ENCODE measurements at places on chromosomes 1 and 21.

- DNase-seq: no peak
Measured at GRCh38 chr1:197465528-197466327, 197.7 kb downstream of the CRB1 start.

- DNase-seq: no peak
Measured at GRCh38 chr1:240164742-240165141, 73.1 kb downstream of the FMN2 start.

DNA sequence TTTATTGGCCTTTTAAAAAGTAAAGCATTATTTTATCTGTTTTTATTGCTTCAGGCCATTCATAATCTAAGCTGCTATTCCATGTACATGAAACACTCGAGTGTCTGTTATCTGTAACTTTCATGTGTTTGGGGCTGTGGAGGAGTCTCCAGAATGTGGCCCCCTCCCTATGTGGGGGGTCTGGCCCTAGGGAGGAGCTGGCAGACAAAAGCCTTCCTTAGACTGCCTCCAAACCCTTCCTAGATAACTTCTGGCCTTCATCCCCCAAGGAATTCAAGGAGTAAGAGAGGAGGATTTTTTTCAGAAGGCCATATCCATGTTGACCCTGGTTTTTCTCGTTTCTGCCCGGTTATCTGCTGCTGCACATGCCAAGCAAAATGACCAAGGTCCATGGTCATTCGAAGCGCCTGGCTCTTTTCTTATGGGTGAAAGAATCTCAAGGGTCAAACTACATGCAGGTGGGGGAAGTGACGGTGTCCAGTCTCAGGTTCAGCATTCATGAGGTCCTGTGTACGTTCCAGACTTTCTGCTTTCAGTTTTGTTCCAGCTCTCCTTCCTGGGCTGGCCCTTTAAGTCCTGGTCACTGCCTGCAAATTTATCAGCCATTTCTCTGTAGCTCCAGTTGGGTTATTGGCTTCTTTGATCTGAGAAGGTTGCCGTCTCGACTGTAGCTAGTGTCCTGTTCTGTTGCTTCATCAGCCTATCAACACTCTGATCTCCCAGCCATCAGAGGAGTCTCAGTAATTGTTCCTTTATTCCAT, 8.3 kb downstream of the TENT5C start:
- no peak for DNase-seq

DNA sequence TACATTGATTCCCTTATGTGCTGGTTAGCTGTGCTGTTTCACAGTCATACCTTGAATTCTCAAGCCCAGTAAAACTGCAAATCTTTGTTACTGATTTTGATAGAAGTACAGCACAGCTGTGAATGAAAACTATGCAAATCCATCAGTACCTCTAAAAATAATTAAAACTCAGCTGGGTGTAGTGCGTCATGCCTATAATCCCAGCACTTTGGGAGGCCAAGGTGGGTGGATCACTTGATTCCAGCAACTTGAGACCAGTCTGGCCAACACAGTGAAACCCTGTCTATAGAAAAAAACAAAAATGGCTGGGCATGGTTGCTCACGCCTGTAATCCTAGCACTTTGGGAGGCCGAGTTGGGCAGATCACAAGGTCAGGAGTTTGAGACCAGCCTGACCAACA, 61.2 kb downstream of the NUP210L start:
- DNase-seq: no peak

DNA sequence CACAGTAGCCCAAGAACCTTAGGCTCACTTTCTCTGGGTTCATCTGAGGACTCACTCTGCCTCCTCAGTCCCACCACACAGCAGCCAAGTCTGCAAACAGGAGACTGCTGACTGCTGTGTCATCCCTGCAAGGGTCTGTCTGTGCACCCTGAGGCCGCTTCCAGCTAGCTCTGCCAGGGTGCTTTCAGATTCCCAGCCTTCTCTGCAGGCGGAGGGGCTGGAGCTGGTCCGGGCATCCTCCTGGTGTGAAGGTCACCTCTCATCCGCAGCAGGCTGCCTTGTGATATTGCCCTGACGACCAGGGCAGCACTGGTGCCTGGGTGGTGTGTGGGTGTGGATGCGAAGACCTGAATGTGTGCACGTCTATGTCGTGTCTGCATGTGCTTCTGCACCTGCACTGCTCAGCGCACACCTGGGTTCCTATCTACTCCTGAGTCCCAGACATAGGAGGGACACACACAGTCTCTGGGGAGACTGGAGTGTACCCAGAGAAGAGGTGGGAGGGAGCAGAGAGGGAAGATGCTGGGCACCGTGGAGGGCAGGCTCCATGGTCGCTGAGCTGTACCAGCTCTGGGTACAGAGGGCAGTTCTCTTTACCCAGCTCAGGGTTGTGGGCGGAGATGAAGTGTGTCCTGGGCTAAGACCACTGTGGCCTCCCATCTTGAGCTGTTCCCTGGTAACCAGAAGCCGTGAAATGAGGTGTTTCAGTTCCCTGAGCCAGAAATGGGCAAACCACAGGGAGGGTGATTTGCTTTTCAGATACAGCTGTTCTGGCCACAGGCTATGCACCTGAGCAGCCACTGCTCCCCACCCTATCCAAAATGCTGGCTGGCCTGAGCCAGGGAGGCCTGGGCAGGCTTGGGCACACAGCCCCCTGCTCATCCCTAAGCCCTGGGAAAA, 160.9 kb upstream of the CSF3R start:
- no peak for DNase-seq

GRCh38 chr1:67211589-67212563, 45.6 kb downstream of the IL23R start:
- DNase-seq: no peak

DNA sequence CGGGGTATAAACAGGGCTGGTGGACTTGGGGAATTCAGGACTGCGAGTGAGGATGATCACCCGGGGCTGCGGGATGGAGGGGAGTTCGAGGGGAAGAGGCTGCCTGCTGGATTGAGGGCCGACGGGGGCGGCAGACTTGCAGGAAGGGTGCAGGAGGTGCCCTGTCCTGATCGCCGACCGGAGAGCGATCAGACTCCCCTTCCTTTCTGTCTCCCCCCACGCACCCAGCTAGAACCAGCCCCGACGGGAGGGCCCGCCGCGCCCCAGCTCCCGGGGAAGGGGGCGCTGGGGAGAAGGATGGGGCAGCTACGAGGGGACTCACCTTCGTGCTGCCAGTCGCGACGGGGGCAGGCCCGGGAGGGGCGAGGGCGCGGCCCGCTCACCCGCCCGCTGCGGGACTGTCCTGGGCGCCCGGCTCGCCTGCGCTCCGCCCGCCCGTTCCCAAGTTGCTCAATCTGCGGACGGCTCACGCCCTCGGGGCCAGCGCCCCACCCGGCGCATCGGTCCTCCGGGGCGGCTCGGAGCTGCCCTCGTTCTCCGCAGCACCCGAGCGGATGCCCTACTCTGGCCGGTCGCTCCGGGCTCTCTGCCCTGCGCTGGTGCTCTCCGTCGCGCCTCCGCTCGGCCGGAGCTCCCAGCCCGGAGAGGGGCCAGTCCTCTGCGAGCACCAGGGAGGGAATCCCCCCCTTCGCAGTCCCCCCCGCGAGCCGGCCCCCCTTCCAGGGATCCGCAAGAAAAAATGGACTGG, at the start of gene RSPO1:
TSS of gene RSPO1 (minus strand) at position 649 of the 748 bp plus-strand sequence. CDS start 5,231 bp downstream, outside the sequence.
- peak; percentile 48 for DNase-seq

- DNase-seq: peak; percentile 70
Measured at GRCh38 chr1:205354259-205355074, 2.3 kb downstream of the KLHDC8A start.

- DNase-seq: no peak
Measured at GRCh38 chr1:12621346-12622335, 3.6 kb upstream of the DHRS3 start.

GRCh38 chr1:1001057-1001783, 1.3 kb upstream of the HES4 start:
- peak; percentile 58 for DNase-seq

- DNase-seq: no peak
Measured at GRCh38 chr1:30881319-30882181, 27.0 kb downstream of the SDC3 start.

GRCh38 chr1:21175324-21175669, 1.4 kb downstream of the EIF4G3 start:
- no peak for DNase-seq

- DNase-seq: no peak
Measured at GRCh38 chr1:60974524-60975372, 107.6 kb upstream of the NFIA start.

DNA sequence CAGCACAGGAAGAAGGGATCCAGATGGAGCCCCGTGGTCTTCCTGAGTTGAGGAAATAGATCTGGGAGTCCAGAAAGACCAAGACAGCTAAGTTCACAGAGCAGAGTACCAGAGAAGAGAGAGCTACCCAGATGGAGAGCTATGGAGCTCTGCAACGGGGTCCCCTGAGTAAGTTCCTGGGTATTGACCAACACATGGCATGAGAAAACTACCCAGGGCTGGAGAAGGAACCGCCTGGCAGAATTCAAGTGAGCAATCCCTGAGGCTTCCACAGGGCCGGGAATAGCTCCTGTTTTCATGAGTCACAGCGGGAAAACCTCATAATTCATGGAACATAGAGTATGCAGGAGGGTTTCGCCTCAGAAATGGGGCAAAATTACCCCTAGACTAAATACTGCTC, 19.7 kb downstream of the STPG1 start:
- DNase-seq: no peak

DNA sequence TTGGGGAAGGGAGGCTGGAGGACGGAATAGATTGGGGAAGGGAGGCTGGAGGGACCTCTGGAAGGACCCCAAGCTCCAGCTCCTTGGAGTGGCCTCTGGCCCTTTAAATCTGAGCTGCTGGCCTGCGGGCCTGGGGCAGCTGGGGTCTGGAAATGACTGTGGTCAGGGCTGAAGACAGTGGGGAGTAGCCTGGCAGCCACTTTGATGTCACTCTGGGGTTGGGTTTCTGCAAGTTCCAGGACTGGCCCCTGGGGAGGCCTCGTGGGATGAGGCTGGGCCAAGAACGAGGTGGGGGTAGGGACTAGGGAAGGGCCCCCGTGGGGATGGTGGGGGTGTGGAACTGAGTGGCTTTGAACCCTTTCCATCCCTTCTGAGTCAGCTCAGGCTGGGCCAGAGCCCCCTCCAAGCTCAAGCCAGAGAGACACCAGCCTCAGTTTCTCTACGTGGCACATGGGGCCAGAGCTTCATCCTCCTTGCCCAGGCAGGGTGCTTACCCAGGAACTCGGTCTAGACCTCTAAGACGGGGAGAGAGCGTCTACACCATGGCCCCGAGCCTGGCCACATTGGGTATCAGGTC, 59.7 kb downstream of the ALPL start:
- DNase-seq: no peak

DNA sequence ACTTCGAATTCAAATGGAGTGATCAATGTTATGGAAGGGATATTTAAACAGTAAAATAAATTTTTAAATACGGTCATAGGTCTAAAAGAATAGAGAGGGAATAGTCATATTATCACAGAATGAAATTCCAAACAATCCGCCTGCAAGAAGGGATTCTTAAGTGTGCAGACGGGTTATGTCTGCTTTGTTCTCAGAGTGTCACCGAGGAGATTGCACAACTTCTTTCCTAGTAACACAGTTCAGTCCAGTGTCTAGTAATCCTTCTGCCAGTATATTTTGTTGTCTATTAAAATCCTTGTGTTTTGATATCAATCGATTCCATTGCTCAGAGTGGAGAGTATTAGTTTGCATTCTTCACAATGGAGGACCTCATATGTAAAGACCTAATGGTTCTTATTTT, 48.4 kb downstream of the LRRC53 start:
- no peak for DNase-seq

- no peak for DNase-seq
Measured at GRCh38 chr1:2837316-2837715, 35.8 kb upstream of the TTC34 start.

GRCh38 chr1:27525296-27526272, 35.6 kb upstream of the WASF2 start:
- peak; percentile 83 for DNase-seq

DNA sequence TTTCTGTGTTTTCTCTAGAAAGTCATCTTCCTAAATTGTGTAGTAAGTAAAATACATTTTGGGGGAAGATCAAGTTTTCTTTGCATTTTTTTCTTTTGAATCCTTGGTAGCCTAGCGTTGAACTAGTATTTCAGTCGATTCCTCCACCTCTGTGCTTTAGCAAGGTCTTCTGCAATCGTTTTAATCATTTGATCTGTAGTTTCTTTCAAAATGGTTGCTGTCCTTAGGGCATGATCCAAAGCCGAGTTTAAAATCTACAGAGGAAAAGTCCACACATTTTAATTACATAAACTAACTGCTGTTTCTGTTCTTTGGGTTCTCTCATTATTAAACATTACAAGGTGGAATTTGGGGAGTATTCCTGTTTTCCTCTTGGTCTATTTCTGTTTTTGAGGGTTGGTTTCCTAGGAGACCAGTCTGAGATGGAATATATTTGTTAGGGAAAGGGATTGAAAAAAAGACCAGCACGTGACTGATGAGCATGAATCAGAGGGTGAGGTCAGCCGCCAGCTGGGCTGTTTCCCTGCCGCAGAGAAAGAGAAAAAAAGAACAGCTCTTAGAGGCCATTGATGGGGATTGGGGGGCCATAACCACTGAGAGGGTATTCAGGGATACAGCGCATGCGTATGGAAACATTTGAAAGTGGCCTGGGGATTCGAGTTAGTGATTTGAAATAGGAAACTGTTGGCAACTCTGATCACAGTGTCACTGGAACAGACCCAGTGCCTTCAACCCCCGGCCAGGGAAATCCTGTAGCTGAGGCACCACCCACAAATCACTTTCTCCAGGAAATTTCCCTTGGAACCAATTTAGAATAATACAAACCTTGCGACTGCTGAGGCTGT, 40.6 kb downstream of the AKNAD1 start:
- DNase-seq: peak; percentile 65

DNA sequence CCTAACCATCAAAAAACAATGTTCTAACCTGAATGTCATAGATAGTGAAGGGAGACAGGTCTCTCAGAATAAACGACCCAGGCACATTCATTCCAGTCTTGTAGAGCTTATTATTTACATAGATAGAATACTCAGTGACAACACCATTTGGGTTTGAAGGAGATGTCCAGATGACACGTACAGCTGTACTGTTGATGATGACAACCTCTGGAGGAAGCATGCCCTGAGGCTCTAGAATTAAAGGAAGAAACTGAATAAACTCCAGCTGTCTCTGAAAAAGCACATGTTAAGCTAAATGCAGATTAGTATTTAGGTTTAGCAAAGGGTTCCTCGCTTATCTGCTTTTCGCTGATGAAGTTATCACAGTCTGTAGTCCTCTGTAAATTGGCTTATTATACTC, 277.2 kb downstream of the KCTD3 start:
- no peak for DNase-seq

- no peak for DNase-seq
Measured at GRCh38 chr1:207130252-207131036, 26.4 kb downstream of the C4BPA start.

GRCh38 chr1:89941110-89941766, 53.7 kb upstream of the ZNF326 start:
- DNase-seq: no peak

Measured in glutamatergic neuron (in vitro differentiated cells).